ENCODE measurements at places on chromosomes 16 and 17. TPM values are rescaled to one million over a fixed set of nuclear protein-coding genes. Genes with fewer than 3 reads are reported as not detected.

The PPM1E gene
- 0.07 TPM for total RNA-seq

The KATNB1 gene
- 35.1 TPM for total RNA-seq

The DPEP3 gene
- 0.25 TPM for total RNA-seq

The TVP23B gene
- 26.8 TPM for total RNA-seq

The PRSS8 gene
- total RNA-seq, result not detected

The STAC2 gene
- 0.56 TPM for total RNA-seq

The HMOX2 gene
- 65.4 TPM for total RNA-seq

The ZFHX3 gene
- 0.25 TPM for total RNA-seq

The KCNJ12 gene
- total RNA-seq, result not detected

The MYO15A gene
- 1.1 TPM for total RNA-seq

The GCGR gene
- not detected for total RNA-seq

The TNP2 gene
- total RNA-seq, result not detected

The RCVRN gene
- not detected for total RNA-seq

The CACNG5 gene
- total RNA-seq, result not detected

The TP53TG3D gene
- 0.36 TPM for total RNA-seq

The MYH13 gene
- total RNA-seq, result not detected

The HIGD1B gene
- total RNA-seq, result not detected

The RBBP6 gene
- total RNA-seq, result 71.6 TPM
